ENCODE measurements at places on chromosomes 2 and 18. TPM values are rescaled to one million over a fixed set of nuclear protein-coding genes. Genes with fewer than 3 reads are reported as not detected.
A peak's percentile ranks its signal among the peaks of the same experiment; 100 is the strongest.

DNA sequence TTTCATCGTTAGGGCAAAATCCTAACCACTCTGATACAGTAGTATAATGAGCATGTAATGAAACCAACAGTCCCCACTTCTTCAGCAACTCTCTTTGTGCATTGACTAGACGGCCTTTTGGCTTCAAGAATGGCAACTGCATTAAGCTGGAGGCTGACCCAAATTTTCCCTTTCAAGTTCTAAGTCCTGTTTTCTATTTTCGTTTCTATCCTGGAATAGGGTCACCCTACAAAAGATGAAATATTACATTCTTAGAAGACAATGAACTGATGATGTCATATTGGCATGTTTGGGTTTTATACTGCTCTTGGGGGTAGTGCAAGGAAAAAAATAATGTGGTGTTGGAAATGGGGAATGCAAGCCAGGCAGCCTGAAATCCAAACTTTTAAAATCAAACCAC is 254.4 kb downstream of the ETAA1 start:
- no peaks in the 10 kb centered on the region for H3K36me3 ChIP-seq
- no peak overlapping the region for H3K4me3 ChIP-seq
- no peaks in the 10 kb centered on the region for H3K27me3 ChIP-seq
- H3K4me1 ChIP-seq: no peaks in the 10 kb centered on the region
- DNase-seq: no peak

GRCh38 chr2:119517433-119517832 is 6.8 kb downstream of the SCTR start:
- H3K4me3 ChIP-seq: no peak overlapping the region
- peak; percentile 10 for DNase-seq
- no peak overlapping the region for H3K27ac ChIP-seq
- no peaks in the 10 kb centered on the region for H3K36me3 ChIP-seq
- no peaks in the 10 kb centered on the region for H3K4me1 ChIP-seq

Gene KLF7
- 17.1 TPM for total RNA-seq

Gene RASGRP3
- 2.6 TPM for total RNA-seq

DNA sequence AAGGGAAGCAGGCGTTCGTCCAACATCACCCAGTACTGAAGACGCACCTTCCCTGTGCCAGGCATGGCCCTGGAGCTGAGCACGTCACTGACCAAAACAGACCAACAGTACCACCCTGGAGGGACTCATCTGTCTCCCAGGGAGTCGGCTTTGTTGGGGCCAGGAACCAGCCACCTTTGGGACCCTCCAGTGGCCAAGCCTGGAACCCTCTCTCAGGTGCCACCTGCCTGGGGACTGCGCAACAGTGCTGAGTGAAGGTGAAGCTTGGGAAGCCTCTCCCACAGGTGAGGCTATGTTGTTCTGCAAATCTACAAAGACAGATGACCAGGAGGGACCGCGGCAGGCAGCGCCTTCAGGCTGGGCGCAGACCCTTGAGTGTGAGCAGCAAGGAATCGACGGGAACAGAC is 91.4 kb upstream of the OTOS start:
- peaks cover 8% of the 10 kb centered on the region for H3K4me1 ChIP-seq
- H3K4me3 ChIP-seq: no peak overlapping the region
- no peaks in the 10 kb centered on the region for H3K27me3 ChIP-seq
- DNase-seq: no peak

Gene TNFRSF11A
- 14.1 TPM for total RNA-seq

Gene CPLX4
- total RNA-seq: not detected

DNA sequence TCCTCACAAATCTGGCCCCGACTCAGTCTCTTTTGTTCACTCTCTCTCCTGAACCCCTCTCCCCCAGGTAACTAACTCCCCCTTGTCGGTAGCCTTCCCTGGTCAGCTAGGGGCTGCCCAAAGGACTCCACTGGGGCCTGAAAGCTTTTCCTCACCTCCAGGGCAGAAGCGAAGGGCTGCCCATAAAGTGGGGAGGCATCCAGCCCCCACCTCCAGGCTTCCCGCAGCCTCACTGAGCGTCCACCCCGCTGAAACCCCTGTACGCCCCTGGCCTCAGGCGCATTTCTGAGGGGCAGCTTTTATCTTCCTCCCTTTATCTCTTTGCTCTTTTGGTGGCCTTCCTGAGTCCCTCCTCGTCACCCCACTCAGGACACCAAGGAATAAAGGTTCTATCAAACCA is 249.3 kb downstream of the CYP26B1 start:
- no peaks in the 10 kb centered on the region for H3K4me1 ChIP-seq
- H3K4me3 ChIP-seq: no peak overlapping the region
- H3K27me3 ChIP-seq: peaks cover 2% of the 10 kb centered on the region
- H3K27ac ChIP-seq: no peak overlapping the region

Gene SCYGR4
- total RNA-seq: not detected

- no peak overlapping the region for H3K27ac ChIP-seq
- H3K36me3 ChIP-seq: no peaks in the 10 kb centered on the region
- no peak overlapping the region for H3K4me3 ChIP-seq
Observed at GRCh38 chr2:134679745-134680144, 39.1 kb downstream of the TMEM163 start.

DNA sequence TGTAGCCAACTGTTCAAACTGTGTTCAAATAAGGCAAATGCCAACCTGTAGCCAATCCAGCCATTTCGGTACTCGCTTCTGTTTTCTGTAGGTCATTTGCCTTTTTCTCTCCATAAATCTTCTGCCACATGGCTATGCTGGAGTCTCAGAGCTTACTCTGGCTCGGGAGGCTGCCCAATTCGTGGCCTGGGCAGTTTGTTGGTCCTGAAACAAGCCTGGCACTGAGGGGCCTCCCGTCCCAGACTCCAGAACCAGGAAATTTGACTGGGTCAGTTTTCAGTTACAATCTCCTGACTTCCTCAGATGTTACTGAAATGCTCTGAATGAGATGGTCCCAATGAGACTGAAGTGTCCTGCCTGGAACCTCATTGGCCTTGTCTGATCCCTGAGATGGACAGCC is 120.8 kb upstream of the NPAS2 start:
- no peaks in the 10 kb centered on the region for H3K36me3 ChIP-seq
- no peaks in the 10 kb centered on the region for H3K4me1 ChIP-seq
- no peak overlapping the region for H3K4me3 ChIP-seq
- no peaks in the 10 kb centered on the region for H3K27me3 ChIP-seq
- H3K27ac ChIP-seq: no peak overlapping the region

- H3K27me3 ChIP-seq: no peaks in the 10 kb centered on the region
- H3K4me1 ChIP-seq: no peaks in the 10 kb centered on the region
- H3K27ac ChIP-seq: no peak overlapping the region
- no peaks in the 10 kb centered on the region for H3K36me3 ChIP-seq
Observed at GRCh38 chr2:216857131-216857550, 2.7 kb downstream of the TNP1 start.

Gene ACADL
- total RNA-seq: not detected

GRCh38 chr2:218043100-218043499 is 26.0 kb upstream of the RUFY4 start:
- H3K27ac ChIP-seq: no peak overlapping the region
- H3K36me3 ChIP-seq: no peaks in the 10 kb centered on the region
- H3K27me3 ChIP-seq: peaks cover 17% of the 10 kb centered on the region
- no peaks in the 10 kb centered on the region for H3K4me1 ChIP-seq
- DNase-seq: no peak
- no peak overlapping the region for H3K4me3 ChIP-seq

Gene LYPD6
- total RNA-seq: 0.31 TPM

Gene RGPD4
- total RNA-seq: not detected

Gene WIPF1
- total RNA-seq: 8.3 TPM

GRCh38 chr2:222572751-222573174 is 83.1 kb downstream of the FARSB start:
- H3K27me3 ChIP-seq: no peaks in the 10 kb centered on the region
- H3K4me3 ChIP-seq: no peak overlapping the region
- peaks cover 7% of the 10 kb centered on the region for H3K36me3 ChIP-seq
- DNase-seq: no peak

DNA sequence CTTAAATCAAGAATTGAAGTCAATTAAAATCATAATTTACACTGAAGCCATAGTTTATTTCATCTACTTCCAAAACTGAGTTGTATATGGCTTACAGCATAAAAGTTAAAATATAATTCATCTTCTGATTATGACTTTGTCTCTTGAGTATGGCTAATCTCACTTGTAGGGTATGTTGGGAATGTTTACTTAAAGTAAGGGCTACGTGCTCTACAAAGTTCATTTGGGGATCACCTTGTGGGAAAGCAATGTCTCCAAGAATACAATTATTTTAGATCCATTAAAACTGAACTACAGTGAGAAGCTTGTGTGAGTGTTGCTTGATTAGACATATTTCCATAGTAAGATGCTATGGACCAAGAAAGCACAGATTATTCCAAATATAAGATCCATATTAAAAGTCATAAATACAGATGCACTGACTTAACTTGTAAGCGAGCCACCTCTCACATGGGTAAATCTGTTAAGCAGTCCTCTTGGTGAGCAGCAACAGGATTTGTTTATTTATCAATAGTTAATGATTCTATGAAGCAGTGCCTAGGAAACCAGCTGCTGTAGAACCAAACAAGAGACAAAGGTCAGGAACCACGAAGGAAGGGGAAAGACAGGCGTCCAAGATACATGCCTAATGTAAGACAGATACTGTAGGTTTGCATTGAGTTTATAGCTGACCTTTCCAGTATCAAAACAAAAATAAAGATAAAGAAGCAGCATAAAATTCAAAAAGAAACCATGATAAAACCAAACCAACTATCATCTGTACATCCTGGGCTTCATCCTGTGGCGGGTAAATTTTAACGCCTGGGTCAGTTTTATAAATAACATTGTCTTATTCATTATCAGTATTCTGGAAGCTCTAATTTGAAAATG is 24.8 kb downstream of the DSG4 start:
- no peaks in the 10 kb centered on the region for H3K36me3 ChIP-seq
- no peak overlapping the region for H3K4me3 ChIP-seq
- H3K27ac ChIP-seq: no peak overlapping the region
- no peaks in the 10 kb centered on the region for H3K4me1 ChIP-seq
- DNase-seq: no peak

Gene CYBRD1
- total RNA-seq: 2.5 TPM

Gene CTAGE1
- not detected for total RNA-seq

DNA sequence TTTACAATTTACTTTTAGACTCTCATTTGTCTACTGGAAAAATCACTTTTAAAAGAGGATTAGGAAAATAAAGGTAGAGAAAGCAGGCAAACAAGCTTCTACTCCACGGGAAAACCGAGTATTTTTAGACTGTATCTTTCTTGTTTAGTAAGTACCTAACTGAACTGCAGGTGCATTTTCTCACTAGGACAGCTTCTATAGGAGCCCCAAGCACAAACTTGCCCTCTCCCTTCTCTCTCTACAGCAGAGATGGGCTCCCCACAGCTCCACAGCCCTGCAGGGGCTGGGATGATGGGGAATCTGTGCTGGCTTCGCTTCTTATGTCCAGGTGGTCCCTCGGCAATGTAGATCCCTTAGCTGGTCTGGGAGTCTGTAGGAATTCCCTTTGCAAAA is 16.2 kb downstream of the PSTPIP2 start:
- H3K4me1 ChIP-seq: no peaks in the 10 kb centered on the region
- H3K4me3 ChIP-seq: no peak overlapping the region
- H3K27ac ChIP-seq: no peak overlapping the region
- DNase-seq: no peak

- H3K4me1 ChIP-seq: no peaks in the 10 kb centered on the region
- no peaks in the 10 kb centered on the region for H3K36me3 ChIP-seq
- no peak overlapping the region for H3K4me3 ChIP-seq
- peak; percentile 24 for DNase-seq
- H3K27ac ChIP-seq: no peak overlapping the region
Observed at GRCh38 chr2:143513081-143513480, 383.9 kb downstream of the ARHGAP15 start.

Gene CDH20
- total RNA-seq: not detected

Gene IFIH1
- 15.4 TPM for total RNA-seq

Gene EMX1
- total RNA-seq: 0.36 TPM

Gene MC4R
- not detected for total RNA-seq

Gene CHST9
- total RNA-seq: 0.05 TPM

Gene CCL20
- total RNA-seq: not detected

- DNase-seq: no peak
- no peak overlapping the region for H3K27ac ChIP-seq
- H3K4me3 ChIP-seq: no peak overlapping the region
- no peaks in the 10 kb centered on the region for H3K4me1 ChIP-seq
Observed at GRCh38 chr2:110994250-110994961, 126.3 kb upstream of the BCL2L11 start.

Gene MRPL53
- total RNA-seq: 98.1 TPM

Gene SPP2
- not detected for total RNA-seq

DNA sequence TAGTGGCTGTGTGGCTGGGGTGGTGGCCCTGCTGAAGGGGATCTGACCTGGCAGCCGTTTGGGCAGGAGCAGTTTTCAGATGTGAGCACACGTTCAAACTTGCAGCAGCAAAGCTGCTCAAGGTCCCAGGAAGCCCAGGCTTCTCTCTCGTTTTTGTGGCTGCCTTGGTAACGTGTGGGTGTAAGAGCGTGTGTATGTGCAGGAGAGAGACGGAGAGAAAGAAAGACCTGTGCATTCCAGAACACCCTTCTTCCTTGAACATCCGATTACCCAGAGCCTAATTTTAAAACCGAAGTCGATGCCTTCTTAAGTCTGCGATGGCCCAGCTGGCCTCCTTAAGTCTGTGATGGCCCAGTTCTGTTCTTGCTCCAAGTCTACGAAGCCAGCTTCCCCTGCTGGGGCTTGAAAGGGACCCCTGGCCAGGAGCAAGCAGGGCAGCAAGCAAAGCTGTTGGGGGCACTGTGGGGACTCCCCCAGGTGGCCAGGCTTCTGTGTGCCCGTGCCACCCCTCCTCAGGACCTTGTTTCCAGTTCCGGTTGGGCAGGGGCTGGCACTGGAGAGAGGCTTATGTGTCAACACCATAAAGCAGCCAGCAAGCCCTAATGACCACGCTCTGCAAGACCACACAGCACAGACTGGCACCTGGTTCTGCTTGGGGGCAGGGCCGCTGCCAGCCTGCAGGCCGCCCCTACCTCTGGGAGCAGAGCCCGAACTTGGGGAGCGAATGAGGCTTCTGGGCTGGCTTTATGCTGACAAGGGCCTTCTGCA is 55.8 kb upstream of the ALPP start:
- no peaks in the 10 kb centered on the region for H3K4me1 ChIP-seq
- H3K4me3 ChIP-seq: no peak overlapping the region
- no peaks in the 10 kb centered on the region for H3K36me3 ChIP-seq
- H3K27me3 ChIP-seq: no peaks in the 10 kb centered on the region
- no peak for DNase-seq

GRCh38 chr2:10709290-10709939 is 12.0 kb upstream of the ATP6V1C2 start:
- H3K27me3 ChIP-seq: no peaks in the 10 kb centered on the region
- H3K4me1 ChIP-seq: no peaks in the 10 kb centered on the region
- no peak overlapping the region for H3K27ac ChIP-seq

DNA sequence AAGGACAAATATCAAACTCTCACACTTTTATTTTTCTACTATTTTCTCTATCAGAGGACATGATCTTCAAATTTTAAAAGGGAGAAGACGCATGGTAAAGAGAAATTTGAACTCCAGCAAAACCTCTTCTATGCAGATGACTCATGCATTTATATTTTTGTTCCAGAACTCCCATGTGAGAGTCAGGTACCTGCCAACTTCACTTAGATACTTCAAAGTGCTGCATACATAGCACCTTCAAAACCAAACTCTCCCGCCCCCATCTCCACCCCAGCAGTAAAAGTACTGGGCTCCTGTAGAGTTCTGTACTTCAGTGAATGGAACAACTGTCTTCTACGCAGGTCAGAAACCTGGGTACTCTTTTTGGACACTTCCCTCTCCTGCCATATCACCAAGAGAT is 398.3 kb downstream of the TGIF1 start:
- no peak overlapping the region for H3K4me3 ChIP-seq
- H3K4me1 ChIP-seq: no peaks in the 10 kb centered on the region
- H3K27ac ChIP-seq: no peak overlapping the region
- no peak for DNase-seq
- no peaks in the 10 kb centered on the region for H3K36me3 ChIP-seq

- H3K4me3 ChIP-seq: no peak overlapping the region
- no peaks in the 10 kb centered on the region for H3K36me3 ChIP-seq
- H3K27ac ChIP-seq: no peak overlapping the region
- H3K4me1 ChIP-seq: no peaks in the 10 kb centered on the region
- DNase-seq: no peak
Observed at GRCh38 chr18:26119246-26119645, 14.4 kb upstream of the PSMA8 start.

Data from Panc1 (cell line).